ENCODE measurements at places on chromosomes 2 and 18. TPM values are rescaled to one million over a fixed set of nuclear protein-coding genes. Genes with fewer than 3 reads are reported as not detected.

Gene LRRTM1
- not detected for total RNA-seq

Gene MEP1B
- not detected for total RNA-seq

Gene KRTCAP3
- total RNA-seq, result 1.4 TPM

Gene AGAP1
- total RNA-seq, result 28.9 TPM

GRCh38 chr2:9308186-9308955, 101.8 kb downstream of the ASAP2 start:
- no peak for DNase-seq

DNA sequence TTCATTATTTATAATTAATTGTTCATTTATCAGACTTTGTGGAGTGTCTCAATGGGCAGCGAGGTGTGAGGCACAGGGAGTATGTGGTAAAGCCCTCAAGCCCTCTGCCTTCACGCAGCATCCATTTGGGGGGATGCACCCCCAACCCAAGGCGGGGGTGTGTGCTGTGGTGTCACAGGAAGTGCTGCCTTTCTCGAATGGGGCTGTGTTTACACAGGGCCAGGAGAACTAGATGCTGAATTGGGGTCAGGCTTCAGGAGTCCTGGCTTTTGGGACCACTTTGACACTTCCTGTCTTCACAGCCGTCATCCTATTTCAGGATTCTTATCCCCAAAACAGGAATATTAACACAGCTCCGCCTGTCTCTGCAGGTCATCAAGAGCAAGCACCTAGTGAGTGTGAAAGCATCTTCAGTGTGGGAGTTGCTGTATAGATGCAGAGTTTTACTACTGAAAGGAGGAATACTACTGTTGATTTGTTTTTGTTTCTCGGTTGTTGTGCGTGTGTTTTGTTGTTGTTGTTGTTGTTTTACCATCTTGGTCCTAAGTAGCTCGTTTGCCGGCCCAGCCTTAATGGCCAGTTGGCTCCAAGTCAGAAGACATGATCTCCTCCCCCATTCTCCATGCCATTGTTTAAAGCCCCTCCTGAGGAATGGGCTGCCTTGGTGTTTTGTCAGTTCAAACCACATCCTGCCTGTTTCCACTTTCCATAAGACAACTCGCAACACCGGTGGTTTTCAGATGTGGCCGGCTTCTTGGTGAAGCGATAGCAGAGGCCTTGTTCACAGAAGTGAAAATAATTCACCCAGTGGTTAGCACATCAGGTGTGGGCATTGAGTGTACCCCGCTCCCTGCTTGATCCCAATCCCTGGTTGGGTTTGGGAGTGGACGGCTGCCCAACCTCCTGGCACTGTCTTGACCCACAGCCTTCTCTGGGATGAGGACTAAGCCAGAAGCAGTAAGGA, 221.3 kb downstream of the BCL2 start:
- DNase-seq, result no peak

- peak; percentile 97 for DNase-seq
Observed at GRCh38 chr2:240434728-240435456, 571 bp upstream of the GPC1 start.

GRCh38 chr2:96342085-96342484, 6.5 kb downstream of the NCAPH start:
- DNase-seq, result no peak

DNA sequence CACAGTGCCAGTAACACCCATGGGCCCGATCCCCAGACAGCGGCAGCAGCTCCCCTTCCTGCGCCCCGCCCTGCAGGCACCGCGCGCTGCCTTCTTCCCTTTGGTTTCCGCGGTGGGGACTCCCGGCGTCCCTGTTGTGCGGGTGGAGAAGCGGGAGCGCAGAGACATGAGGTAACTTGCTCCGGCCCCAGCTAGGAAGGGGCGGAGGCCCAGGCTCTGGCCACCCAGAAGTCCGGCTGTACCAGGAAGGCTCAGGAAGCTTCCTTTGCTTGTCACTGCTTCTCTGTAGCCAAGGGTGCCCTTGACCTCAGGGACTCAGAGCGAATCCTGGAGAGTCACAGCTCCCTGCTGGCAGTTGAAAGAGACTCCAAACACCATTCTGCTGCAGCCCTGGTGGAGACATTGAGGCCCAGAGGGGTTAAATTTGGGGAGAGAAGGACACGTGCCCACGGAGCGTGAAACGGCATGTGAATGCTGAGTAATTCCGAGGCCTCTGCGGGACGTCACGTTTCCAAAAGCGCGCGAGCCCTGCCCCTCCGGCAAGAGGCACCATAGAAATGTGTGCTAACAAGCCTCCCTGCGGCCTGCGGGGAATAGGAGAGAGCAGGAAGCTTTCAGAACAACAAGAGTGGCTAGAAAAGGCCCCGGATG, 6.7 kb upstream of the ADCY3 start:
- DNase-seq, result peak; percentile 95

- peak; percentile 86 for DNase-seq
Observed at GRCh38 chr2:17879137-17879912, 858 bp downstream of the KCNS3 start.
